NCI-H510A (cell line): ENCODE measurements at places on chromosomes 6 and 20.

- no peak for DNase-seq
Measured at GRCh38 chr6:127879685-127880084, 21.2 kb downstream of the THEMIS start.

GRCh38 chr6:36386495-36387439 lies 702 bp downstream of the ETV7 start:
- DNase-seq = no peak

GRCh38 chr20:57657535-57658446 lies 37.6 kb upstream of the ZBP1 start:
- DNase-seq = no peak

DNA sequence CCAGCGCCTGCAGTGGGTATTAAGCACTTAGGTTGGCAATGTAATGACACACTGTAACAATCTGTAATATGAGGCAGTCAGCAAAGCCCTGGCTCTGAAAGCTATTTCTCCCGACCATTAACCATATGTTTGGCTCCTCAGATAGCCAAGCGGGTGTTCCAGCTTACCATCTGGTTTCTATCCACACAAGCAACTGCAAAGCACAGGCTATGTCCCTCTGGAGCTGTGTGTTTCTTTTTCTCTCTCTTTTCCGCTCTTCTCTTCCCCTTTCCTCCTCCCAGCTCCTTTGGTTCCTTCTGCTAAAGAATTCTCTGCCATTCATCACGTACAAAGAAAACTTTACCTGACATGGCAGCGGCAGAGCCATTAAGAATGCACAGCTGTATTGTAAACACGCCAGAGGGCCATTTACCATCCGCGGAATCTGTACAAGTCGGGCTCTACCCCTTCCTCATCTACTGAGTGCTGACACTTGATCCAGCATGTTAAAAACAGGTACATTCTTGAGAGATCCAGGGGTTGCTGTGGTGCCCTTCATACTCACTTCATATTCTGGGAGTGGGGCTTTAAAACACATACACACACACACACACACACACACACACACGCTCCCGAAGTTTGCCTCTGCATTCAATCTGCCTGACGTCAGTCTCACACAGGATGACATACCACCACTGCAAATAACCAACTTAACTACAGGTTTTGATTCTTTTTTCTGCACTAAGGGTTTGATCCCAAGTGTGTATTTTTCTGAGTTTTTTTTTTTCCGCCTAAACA lies 77.2 kb downstream of the BACH2 start:
- DNase-seq = no peak

DNA sequence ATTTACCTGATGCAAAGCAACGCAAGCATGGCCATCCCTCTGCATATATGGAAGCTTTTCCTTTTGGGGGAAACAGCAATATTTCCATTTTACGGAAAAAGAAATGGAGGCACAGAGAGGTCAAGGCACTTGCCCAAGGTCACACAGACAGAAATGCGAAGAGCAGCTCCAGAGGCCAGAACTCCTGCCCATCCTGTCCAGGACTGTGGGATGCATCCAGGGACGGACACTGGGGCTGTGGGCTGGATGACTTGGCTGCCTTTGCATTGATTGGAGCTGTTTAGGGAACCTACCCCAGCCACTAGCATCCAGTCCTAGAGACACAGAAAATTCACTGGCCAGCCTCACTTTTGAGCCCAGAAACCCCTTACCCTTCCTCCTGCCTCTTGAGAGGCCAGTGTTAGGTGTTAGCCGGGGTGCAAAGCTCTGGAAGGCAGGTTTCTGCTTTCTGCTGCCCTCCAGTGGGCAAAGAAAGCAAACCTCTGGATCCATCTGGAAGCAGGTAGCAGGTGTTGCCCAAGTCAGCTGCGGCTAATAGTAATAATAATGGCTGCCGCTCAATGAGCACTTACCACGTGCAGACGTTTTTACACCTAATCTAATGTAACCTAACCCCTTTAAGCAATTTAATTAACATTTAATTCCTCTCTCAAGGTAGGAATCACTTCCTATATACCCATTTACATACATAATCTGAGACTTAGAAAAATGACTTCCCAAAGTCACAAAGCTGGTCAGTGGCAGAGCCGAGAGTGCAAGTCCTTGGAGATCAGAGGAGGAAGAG lies 31.7 kb upstream of the CCN5 start:
- DNase-seq = peak; percentile 61

DNA sequence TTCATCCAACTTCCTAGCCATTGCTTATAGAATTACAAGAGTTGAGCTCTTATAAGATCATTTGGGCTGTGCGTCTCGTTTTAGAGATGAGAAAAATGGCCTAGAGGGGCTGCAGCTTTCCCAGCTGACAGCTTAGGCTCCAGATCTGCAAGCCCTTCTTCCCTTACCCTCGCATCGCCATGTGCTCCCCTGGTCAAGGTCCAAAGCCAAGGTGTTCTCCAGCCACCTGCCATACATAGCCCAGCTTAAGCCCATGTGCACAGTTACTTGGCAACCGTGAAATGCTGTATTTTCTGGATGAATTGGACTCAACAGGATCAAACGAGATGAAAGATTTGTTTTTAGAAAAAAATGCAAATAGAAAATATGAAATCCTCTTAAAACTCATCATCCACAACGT lies 7.9 kb downstream of the MAP3K4 start:
- no peak for DNase-seq

DNA sequence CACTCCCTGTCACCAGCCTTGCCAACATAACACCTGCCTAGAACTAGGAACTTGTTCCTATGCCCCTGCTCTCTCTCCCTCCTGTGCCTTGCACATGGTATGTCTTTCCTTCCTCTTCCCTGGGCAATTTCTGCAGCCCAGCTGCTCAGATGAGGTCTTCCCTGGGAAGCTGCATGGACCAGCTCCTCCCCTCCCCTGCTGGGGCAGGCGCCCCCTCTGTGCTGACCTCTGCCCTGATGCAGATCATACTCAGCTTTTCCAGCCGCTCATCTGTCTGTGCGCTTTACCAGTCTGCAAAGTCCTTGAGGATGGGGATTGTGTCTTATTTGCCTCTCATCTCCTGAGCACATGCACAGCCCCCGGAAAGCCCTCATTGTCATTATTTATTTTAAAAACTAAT lies 161.8 kb downstream of the SCML4 start:
- no peak for DNase-seq

- no peak for DNase-seq
Measured at GRCh38 chr6:142011775-142012174, 121.0 kb upstream of the GJE1 start.

GRCh38 chr6:49721297-49721696 lies 8.0 kb upstream of the CRISP2 start:
- no peak for DNase-seq

GRCh38 chr20:1204576-1204975 lies 1.3 kb downstream of the C20orf202 start:
- DNase-seq = no peak

DNA sequence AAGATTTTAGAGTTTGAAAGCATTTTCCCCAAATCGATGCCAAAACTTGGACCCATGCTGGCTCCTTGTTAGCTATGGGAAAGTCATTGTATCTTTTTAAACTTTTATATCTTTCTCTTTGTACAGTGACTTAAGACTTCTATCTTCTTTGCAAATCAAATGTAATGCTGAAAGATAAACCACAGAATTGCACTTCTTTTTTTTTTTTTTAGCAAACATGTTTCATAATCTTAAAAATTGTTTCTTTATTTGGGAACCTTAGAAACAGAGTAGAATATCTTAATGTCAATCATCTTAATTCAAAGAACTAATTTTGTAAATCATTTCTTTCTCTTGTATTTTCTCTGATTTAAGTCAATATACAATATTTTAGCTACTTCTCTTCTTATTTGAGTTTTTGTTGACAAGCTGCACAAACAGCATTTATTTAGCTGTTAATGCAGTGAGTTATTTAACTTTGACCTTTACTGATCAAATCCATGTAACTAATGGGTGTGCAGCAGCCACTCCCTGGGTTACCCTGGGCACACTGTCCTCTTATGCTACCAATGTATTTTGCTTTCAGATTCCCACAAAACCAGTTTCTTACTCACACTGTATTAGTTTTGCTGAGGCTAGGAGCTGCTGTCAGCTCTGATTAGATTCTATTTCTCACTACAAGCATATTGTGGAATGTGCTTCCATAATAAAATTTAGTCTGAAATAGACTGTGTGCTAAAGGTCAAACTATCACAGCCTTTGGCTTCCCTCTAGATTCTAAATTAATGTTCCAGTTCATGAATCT lies 279.6 kb downstream of the ADGB start:
- no peak for DNase-seq

GRCh38 chr6:30839671-30840070 lies 44.6 kb upstream of the DDR1 start:
- no peak for DNase-seq

GRCh38 chr6:113092795-113093194 lies 745.7 kb downstream of the RFPL4B start:
- DNase-seq = no peak

GRCh38 chr6:63295553-63296194 lies 24.1 kb downstream of the LGSN start:
- no peak for DNase-seq

GRCh38 chr20:10761786-10762185 lies 88.0 kb upstream of the JAG1 start:
- DNase-seq = no peak

- DNase-seq = no peak
Measured at GRCh38 chr20:50744143-50744792, 12.9 kb downstream of the PARD6B start.

- no peak for DNase-seq
Measured at GRCh38 chr6:87059943-87060342, 35.0 kb downstream of the CGA start.

DNA sequence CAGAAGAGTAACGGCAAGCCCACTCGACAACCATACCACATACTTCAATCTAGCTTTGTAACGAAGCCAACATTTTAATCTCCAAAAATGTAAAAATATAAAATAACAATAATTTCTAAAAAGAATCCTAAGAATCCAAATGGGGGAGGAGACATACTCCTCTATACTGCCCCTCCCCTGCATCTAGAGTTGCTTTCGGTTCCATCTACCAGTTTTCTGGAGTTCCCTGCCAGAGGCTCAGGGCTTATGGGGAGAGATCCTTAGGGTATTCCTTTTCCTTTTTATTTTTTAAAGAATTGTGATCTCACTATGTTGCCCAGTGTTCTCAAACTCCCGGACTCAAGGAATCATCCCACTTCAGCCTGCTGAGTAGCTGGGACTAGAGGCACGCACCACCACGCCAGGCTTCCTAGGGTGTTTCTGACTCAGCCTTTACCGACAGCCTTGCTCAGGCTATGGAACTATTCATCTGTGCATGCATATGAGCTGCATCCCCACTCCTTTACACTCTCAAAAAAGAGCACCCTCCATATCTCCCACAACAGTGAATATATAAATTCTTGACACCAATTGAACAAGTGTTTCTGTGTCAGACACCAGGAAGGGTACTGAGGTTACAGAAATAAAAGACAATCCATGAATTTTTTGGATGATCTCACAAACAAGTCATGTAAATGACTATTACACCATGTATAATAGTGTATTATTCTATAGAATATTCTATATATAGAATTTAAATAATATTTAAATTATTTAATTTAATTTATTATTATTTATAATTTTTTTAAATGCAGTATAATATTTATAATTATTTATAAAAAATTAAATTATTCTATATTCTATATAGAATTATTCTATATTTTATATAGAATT lies 40.7 kb upstream of the UBR2 start:
- no peak for DNase-seq

GRCh38 chr20:951384-952169 lies 35.4 kb upstream of the ANGPT4 start:
- no peak for DNase-seq

GRCh38 chr6:17318435-17319165 lies 37.4 kb downstream of the RBM24 start:
- no peak for DNase-seq

- no peak for DNase-seq
Measured at GRCh38 chr6:155212106-155212505, 51.7 kb upstream of the CLDN20 start.

- DNase-seq = no peak
Measured at GRCh38 chr6:107344383-107344782, 115.0 kb downstream of the PDSS2 start.

DNA sequence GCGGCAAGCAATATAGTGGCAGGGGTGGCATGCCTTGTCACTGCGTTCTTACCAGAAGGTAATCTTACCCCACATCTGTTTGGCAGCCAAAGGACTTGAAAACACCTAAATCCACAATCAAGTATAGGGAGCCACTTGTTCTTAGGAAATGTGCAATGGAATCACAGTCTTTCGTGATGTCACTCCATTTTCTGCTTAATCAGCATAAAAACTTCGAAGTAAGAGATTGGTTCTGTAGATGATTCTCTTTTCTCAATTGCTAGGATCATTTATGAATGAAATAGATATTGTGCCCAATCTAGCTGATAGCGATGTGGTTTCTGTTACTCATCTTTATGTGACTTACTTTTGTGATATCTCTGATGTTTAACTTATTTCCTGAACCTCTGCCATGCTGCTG lies 89.0 kb downstream of the SLC22A3 start:
- no peak for DNase-seq

GRCh38 chr6:88655586-88655985 lies 307.8 kb downstream of the RNGTT start:
- no peak for DNase-seq

DNA sequence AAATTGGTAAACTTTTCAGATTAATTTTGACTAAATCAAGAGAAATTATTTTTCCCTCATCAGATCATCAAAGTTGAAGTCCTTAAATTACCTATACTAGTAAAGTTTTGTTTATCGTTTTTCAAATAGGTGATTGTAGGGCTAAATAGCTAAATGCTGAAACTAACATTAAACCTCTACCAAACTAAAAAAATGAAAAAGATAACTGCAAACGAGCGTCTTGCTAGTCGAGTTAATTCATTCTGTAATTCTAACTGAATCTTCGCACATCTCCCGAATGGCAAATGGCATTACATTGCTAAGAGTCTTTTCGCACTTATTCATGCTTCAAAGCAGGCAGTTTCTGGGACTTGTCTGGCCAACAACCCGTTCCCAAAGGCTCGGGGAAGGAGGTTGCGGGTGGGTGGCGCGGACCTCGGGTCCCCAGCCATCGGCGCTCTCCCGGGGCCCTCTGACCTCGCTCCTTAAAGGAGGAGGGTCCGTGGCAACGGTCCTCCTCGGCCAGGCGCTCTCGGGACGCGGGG lies 43.8 kb downstream of the POPDC3 start:
- DNase-seq = no peak

DNA sequence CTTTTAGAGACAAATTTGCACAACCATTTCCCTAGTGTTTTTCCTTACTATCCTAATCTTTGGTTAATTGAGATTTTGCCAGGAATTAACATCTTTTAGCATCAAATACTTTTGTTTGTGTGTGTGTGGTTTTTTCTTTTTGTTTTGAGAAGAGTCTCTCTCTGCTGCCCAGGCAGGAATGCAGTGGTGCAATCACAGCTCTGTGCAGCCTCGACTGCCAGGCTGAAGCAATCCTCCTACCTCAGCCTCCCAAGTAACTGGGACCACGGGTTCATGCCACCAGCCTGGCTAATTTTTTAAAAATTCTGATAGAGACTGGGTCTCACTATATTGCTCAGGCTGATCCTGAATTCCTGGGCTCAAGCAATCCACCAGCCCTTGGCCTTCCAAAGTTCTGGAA lies 28.5 kb downstream of the BAK1 start:
- no peak for DNase-seq

GRCh38 chr6:82865461-82865860 lies 200.2 kb downstream of the UBE3D start:
- DNase-seq = no peak
